HuH-7 (cell line): ENCODE measurements at places on chromosomes 3 and 15.

GRCh38 chr3:38617137-38617536 lies 32.4 kb downstream of the SCN5A start:
- DNase-seq = no peak

DNA sequence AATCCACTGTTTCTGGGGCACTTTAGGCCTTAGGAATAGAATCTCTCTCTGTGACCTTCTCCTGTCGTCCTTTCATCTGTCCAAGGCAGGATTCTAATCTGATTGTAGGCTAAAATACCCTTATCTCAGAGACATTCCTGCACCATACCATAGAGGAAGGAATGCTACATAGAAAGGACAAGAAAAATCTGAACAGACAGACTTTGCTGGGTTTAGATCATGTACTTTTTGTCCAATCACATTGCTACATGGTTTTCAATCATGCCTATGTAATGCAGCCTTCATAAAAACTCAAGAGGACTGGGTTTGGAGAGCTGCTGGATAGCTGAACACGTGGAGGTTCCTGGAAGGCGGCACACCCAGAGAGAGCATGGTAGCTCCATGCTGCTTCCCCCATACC lies 378.5 kb upstream of the SEMA6D start:
- DNase-seq = no peak

DNA sequence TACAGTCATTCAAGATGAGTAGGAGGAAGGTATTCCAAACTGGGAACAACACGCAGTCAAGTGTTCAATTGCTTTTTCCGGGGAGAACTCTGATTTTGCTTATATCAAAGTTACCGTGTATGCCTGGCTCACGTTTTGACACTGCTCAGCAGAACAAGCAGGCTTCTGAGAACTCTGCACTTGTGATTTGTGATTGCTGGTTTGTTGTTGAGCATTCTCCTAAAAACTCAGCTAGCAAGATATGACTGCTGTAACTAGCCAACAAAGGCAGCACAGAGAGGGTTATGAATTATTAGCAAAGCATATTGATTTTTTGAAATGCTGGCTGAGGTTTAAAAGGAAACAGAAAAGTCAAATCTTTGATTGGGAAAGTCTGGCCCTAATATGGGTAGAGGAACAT lies 151.7 kb downstream of the ZPLD1 start:
- DNase-seq = no peak

GRCh38 chr3:38630606-38631005 lies 18.9 kb downstream of the SCN5A start:
- DNase-seq = no peak

- no peak for DNase-seq
These were observed 271.5 kb downstream of the EFHB start for GRCh38 chr3:19662486-19662885.

DNA sequence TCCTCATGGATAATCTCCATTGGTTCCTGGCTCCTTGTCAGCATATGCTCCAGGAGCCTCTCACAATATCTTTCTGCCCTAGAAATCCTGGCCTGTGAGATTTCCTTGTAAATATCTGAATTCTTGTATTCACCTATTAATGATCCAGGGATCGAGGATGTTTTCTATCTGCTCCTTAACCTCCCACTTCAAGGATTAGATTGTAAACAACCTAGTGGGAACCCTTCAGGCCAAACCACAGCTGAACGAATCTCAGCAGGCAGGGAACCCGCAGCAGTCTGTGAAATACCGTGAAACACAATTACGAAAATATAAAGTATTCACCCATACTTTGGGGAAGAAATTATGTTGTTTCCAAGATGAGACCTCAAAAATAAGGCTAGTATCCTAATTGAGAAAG lies 215.9 kb downstream of the TIGIT start:
- DNase-seq = no peak

DNA sequence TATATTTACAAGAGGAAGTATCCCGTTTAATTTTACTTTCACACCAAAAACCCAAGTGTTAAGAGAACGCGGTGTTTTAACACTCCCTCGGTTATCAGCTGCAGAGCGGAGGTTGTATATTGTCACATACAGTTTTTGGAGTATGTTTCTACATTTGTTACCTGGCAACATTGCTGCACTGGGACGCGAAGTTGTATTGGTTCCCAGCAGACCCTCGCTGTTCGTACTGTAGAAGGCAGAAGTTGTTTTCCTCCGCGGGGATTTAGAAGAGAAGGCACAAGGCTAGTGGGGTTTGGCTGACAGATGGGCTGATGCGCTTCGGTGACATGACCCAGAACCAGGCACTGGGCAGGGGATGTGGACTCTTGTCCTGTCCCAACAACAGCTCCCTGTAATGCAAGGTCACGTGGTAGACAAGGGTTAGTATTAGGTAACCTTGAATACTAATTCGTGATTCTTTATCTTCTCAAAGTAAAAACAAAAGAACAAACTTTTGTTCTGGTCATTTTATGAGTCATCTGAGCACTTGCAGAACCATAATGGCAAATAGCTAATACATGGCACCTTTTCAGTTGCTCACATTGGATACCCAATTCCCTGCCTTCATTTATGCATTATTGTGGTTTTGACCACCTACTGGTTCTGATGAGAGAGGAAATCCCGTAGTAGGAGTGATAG lies 230.4 kb upstream of the BHLHE40 start:
- DNase-seq = no peak

- peak; percentile 98 for DNase-seq
These were observed 72.2 kb downstream of the SMAD6 start for GRCh38 chr15:66774001-66774814.

DNA sequence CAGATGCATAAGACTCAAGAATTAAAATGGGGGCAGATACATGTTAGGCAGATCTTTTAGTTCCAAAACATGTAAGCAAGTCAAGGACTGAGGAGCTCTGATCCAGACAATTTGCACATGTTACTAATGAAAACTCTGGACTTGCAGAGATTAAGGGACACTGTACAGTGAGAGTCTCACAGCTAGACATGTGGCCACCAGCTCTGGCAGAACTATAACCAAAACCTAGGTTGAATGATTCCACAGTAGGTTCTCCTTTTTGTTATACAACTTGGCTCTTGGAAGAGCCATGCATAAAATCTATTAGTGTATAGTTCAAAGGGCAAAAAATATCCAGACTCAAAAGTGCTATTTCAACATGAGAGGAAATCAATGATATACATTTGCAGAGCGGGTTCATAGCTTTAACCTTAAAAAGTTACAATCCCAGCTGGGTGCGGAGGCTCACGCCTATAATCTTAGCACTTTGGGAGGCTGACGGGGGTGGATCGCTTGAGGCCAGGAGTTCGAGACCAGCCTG lies 61.8 kb downstream of the SETD2 start:
- DNase-seq = no peak

DNA sequence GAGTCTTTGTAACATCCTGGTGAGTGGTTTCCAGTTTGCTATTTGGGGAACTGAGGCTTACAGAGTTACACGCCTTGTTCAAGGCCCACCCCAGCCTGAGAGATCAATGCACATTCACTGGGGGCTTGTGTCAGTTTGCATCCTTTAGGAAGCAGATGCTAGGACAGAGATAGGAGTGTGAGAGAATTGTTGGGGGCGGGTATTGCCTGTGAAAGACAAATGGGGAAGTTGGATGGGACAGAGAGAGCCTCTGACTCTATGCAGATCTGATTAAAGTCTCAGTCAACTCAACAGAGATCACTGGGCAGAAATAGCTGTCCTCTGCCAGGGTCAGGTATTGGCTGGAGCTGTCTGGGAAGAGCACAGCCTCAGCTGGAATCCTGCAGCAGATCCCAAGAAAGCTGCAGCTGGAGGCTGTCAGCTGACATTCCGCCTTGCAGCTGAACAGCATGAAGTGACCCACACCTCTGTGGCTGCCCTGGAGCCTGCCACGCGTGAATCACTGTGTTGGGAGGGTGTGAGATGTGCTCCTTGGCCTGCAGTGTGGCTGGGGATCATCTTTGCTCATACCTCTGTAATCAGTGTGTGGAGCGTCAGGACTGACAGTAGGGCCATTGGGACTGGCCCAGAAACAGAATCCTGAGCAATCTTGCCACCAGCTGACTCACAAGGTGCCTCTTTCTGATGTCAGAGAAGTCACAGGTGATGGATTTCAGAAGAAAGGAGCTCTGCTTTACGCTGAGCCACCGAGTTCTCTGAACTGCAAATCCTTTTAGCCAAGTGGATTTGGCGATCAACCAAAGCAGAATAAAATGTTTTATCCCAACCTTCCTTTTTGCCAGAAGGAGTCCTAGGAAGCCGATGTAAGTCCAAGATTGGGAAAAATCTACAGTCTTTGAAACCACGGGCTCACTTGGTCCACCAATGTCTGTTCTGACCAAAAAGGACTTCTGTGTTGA lies 284.1 kb upstream of the LRRFIP2 start:
- DNase-seq = no peak

- DNase-seq = no peak
These were observed 770.6 kb upstream of the NR2F2 start for GRCh38 chr15:95559875-95560394.

- DNase-seq = no peak
These were observed 284.5 kb upstream of the MME start for GRCh38 chr3:154795582-154795981.

DNA sequence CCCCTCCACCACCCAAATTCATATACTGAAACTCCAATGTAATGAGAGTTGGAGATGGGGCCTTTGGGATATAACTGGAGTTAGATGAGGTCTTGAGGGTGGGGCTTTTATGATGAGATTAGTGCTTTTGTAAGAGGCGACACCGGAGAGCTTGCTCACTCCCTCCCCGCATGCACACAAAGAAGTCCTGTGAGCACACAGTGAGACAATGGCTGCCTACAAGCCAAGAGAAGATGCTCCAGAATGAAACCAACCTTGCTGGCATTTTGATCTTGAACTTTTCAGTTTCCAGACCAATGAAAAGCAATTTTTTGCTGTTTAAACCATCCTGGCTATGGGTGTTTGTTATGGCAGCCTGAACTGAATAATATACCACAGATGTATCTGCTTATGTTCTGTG lies 109.0 kb downstream of the SAMMSON start:
- no peak for DNase-seq

DNA sequence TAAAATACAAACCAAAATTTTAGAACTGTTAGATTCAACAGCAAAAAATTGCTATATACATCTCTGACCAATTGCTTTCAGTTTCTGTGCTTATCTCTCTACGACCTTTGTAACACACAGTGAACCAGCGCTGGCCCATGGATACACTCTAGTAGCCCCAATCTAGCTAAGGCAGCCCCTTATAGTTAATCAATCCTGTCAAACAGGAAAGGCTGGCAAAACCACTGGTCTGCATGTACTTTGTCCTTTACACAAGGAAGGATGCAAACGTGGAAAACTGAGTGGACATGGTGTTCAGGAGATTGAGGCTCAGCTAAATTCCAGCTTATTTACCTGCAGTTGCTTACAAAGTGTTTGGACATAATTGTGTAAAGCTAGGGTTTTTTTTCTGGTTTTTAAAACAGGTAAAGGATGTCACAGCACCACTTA lies 25.9 kb downstream of the ADGRG7 start:
- peak; percentile 50 for DNase-seq

DNA sequence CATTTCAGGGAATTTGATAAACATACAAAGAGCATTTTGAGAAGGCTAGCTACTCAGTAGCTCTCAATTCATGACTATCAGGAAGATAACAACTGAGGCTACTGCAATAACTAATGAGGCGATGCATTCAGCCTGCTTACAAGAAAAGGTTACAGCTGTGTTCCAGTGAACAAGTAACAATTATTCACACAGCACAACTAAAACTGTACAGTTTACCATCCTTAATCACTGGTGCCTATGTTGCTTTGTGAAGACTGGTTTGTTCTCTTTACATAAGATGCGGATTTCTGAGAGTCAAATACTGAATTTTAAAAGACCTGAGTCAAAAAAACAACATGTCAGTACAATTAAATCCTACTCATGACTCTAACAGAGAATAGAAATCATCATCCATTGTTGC lies 526.3 kb downstream of the OTOL1 start:
- no peak for DNase-seq

DNA sequence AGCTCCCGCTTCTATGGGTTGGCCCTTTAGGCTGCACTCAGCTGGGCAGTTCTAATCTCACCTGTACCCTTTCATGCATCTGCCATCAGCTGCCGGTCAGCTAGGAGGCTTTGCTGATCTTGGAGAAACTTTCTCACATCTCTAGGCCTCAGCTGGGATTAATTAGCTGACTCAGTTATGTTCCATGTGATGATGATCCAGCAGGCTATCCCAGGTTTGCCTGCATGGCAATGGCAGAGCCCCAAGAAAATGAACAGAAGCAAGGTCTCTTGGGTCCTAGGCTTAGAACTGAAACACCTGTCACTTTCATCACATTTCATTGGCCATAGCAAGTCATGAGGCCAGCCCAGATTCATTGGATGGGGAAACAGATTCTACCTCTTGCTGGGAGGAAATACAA lies 304.6 kb upstream of the TBC1D5 start:
- no peak for DNase-seq

GRCh38 chr15:66144978-66145725 lies 108.4 kb downstream of the MEGF11 start:
- DNase-seq = no peak

DNA sequence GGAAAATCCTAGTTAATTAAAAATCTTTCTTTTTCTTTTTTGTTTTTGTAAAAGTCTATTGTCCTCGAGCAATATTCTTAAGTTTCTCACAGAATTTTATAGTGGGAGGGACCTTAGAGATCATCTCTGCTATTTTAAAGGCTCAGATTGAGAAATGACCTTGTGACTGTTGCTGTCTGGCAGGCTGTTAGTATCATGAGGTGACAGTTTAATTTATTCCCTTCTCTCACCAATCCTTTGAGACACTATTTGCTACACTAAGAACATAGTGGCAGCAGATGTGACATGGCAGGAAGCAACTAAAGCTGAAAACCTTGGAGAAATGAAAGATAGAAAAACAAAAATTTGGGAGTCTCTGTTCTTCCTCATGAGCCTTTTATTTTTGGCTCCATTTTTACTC lies 24.9 kb downstream of the APPL1 start:
- no peak for DNase-seq
